ENCODE measurements at places on chromosomes 5 and 9.
A peak's percentile ranks its signal among the peaks of the same experiment; 100 is the strongest.

- DNase-seq, result no peak
Observed at GRCh38 chr5:93201061-93201460, 380.0 kb downstream of the NR2F1-AS1 start.

GRCh38 chr9:99411479-99412115, 189.5 kb downstream of the SEC61B start:
- no peak for DNase-seq

- no peak for DNase-seq
Observed at GRCh38 chr5:133229931-133230664, 178.3 kb downstream of the HSPA4 start.

- DNase-seq, result no peak
Observed at GRCh38 chr9:121067640-121068039, 7.1 kb upstream of the CNTRL start.

GRCh38 chr5:74026310-74026709, 400.3 kb downstream of the ARHGEF28 start:
- no peak for DNase-seq

DNA sequence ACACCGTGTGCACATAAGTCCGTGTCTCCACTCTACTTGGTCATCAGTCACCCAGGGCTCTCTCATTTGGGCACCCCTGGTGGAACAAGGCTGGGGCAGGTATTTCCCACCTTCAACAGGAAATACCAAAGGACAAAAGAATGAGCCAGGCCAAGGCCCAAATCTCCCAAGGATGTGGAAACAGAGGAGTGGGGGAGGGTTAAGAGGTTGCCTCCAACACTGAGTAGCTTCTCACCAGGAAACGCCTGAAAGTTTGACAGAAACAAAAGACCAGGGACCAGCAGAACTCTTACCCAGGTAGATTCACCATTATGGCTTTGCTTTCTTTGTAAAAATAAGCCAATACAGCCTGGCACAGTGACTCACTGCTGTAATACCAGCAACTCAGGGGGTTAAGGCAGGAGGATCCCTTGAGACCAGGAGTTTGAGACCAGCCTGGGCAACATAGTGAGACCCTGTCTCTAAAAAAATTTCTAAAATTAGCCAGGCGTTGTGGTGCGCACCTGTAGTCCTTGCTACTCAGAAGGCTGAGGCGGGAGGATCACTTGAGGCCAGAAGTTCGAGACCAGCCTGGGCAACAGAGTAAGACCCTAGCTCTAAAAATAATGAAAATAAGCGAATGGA, 12.7 kb downstream of the SLC1A3 start:
- DNase-seq, result no peak

DNA sequence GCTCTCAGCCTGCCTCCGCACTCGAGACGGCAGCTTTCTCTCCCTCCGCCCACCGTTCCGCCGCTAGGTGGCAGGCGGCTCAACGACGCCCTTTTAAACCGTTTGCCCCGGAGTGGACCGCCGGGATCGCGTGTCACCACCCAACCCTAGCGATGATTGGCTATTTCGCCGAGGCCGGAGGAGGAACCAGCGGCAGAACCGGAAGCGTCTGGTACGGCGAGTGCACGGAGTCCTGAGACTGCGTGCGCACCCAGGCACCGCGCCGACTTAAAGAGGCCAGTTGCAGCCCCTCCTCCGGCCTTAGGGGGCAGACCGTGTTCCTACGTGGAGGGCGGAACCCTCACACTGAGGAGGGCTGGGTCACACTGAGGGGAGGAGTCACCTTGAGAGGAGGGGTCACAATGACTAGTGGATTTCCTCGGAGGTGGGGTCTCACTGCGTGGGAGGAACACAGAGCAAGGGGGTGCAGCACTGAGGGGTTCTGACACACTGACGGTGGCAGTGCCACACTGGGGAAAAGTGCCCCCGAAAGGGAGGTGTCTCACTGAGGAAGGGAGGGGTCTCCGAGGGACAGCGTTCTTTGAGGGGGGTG, 980 bp upstream of the TESK1 start:
- peak; percentile 99 for DNase-seq

- DNase-seq, result no peak
Observed at GRCh38 chr9:108434502-108434901, 421.3 kb downstream of the ACTL7B start.

DNA sequence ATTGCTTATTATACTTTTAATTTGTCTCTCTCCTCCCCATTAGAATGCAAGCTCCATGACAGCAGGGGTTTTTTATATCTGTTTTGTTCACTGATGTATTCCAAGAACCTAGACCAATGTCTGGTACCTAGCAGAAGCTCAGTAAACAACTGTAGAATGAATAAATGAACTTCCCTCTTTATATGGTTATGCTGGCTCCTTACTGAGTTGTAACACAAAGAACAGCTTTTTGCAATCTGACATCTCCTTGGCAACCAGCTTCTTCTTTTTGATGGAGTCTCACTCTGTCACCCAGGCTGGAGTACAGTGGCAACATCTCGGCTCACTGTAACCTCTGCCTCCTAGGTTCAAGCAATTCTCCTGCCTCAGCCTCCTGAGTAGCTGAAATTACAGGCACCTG, 13.6 kb downstream of the TRMO start:
- no peak for DNase-seq

- DNase-seq, result no peak
Observed at GRCh38 chr5:154546719-154547118, 68.7 kb upstream of the HAND1 start.

DNA sequence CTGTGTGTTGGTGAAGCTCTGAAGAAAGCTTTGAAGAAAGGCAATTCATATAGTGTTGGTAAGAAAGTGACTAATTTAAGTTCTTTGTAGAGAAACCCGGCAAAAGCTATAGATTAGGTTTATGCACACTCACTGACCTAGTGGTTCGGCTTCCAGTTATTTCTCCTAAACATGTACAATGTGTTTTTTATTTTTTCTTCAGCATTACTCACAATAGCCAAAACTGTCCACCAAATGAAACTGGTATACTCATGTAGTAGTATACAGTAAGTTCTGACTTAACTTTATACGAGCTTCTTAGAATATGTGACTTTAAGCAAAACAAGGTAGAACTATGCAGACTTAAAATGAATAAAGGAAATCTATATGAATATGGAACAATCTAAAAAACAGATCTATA, 44.8 kb downstream of the PJA2 start:
- no peak for DNase-seq

GRCh38 chr5:32083981-32084430, 90.1 kb downstream of the GOLPH3 start:
- DNase-seq, result no peak

- DNase-seq, result no peak
Observed at GRCh38 chr5:138230261-138230660, 17.1 kb upstream of the CDC23 start.

- DNase-seq, result no peak
Observed at GRCh38 chr5:169450464-169450863, 133.1 kb upstream of the SPDL1 start.

GRCh38 chr5:153784277-153784676, 254.4 kb downstream of the FAM114A2 start:
- DNase-seq, result no peak

GRCh38 chr9:93436218-93436617, 15.3 kb upstream of the FAM120A start:
- DNase-seq, result no peak
